Activated CD4-positive, alpha-beta T cell treated with anti-CD3 and anti-CD28 coated beads, Interleukin-10, Interleukin-2, amounts not matched to agents 100 ng/mL and 50 ng/mL, durations not matched to agents 16 hours and 8 hours (primary cell): ENCODE measurements at places on chromosomes 13 and 19.

- DNase-seq: no peak
Measured at GRCh38 chr13:33392794-33393405, 107.3 kb upstream of the STARD13 start.

DNA sequence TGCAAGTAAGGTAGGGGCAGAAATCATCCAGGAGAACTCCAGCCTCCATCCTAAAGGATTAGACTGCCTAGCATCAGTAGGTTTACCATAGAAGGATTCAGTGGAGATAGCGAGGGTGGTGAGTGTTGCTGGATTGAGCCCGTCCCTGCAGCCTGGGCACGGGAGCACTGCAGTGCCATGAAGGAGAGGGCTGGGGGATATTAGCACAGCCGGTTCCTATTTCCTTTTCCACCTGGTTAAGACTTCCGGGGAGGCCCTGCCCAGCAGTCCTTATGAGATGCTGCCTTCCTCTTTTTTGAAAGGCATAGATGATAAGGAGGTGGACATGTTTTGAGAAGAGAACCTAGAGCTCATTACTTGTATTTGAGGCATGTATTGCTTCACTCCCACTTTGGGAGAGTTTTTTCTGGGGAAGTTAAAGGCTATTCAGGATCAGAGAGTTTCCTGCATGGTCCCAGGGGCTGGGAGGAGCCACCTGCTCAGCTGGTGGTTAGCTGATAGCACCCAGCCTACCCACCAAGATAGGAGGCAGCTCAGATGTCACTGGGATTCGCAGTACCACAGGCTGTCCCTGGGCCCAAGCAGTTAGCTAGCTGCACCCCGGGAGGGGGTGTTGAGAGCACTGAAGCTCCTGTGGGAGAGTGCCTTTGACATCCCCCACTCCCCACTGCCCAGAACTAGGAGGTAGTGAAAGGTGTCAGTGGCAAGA lies 17.2 kb downstream of the ACTN4 start:
- no peak for DNase-seq

- peak; percentile 45 for DNase-seq
Measured at GRCh38 chr13:94595001-94595949, 677 bp downstream of the TGDS start.

- DNase-seq: no peak
Measured at GRCh38 chr19:4431296-4431695, 26.3 kb downstream of the UBXN6 start.

- DNase-seq: no peak
Measured at GRCh38 chr13:97986835-97987234, 33.4 kb downstream of the IPO5 start.

GRCh38 chr19:532561-533363 lies 1.2 kb downstream of the CDC34 start:
- DNase-seq: peak; percentile 55

DNA sequence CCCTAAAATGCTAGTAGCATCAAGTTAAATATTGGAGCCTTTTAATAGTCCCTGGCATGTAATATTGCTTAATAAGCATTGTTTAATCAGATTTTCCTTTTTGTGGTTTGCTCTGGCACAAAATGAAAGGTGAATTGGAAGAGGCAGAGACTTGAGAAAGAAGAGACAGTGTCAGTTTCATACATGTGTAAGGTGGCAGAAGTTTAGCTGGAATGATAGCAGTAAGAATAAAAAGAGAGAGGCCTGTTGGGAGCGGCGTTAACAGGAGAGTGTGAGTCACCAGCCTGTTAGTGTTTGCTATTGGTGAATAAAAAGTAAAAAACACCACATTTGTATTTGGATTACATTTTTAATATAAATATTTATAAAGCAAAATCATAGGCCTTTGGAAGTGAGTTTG lies 145.3 kb downstream of the PDS5B start:
- peak; percentile 42 for DNase-seq

DNA sequence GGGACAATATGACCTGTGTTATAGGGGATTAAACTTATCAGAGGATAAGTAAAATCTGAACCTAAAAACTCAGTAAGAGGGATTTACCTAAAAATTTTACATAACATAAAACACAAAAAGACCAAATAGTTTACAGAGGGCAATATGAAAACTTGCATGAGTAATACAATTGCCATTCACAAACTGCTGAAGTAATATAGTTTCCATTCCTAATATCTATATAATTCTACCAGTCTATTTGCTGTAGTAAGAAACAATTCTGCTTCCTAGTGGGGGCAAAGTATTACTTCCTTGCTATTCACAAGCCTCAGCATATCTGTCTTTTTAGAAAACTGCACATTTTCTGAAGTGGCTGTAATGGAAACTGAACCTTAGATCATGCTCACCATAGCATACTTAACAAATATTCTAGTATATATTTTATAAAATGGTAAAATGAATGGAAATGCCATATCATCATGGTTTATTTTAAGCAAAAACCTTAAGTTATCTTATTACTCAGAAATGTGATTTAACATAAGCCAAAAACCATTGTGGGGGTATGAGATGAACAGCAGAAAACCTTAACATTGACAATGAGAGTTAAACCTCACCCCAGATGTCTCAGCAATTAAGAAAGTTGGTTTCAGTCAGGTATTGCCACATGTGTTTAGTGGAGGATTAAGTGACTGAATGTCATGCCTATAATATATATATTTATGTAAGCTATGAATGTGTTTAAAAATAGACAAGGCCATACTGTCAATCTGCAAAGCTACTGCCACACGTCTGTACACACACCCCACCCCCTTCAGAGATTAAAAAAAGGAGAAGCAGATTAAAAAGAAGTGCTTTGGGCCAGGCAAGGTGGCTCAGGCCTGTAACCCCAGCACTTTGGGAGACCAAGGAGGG lies 136.8 kb downstream of the MIPEP start:
- DNase-seq: peak; percentile 87

DNA sequence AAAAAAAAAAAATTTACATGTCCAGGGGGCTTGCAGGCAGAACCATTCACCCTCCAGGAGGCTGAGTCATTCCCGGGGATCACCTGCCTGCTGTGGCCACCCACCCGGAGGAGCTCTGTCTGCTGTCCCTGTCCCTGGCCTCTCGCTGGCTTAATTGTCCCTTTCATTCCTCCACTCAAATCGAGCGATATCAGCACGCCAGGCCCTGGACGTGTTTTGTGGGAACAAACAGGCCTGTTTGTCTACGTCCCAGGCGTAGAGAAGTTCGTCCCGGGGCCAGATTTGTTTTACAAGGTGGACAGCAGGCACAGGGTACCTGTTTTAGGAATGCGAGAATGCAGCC lies 21.2 kb downstream of the SULT2B1 start:
- no peak for DNase-seq

DNA sequence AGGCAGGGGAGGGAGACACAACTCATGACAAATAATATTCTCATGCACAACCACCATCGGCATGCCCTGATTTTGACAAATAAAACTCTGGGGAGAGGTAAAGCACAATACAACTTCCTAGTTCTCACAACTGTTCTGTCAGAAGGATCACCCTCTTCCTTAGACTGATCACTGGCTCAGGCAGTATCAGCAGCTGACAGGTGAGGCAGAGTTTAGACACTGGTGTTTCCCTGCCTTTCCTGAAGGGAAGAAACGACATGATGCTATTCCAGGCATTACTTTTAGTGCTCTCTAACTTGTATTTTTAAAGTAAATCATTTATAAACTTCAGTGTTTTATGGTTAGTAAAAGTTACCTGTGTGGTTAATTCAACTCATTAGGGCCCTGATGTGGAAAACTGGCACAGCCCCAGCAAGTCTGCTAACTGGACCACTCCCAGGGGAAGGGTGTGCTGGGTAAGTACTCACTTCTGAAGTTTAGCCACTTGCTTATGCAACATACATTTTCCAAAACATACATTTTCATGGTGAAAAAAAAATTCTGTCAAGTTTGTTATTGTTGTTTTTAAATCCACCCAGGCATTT lies 82.8 kb downstream of the CRYL1 start:
- DNase-seq: no peak

DNA sequence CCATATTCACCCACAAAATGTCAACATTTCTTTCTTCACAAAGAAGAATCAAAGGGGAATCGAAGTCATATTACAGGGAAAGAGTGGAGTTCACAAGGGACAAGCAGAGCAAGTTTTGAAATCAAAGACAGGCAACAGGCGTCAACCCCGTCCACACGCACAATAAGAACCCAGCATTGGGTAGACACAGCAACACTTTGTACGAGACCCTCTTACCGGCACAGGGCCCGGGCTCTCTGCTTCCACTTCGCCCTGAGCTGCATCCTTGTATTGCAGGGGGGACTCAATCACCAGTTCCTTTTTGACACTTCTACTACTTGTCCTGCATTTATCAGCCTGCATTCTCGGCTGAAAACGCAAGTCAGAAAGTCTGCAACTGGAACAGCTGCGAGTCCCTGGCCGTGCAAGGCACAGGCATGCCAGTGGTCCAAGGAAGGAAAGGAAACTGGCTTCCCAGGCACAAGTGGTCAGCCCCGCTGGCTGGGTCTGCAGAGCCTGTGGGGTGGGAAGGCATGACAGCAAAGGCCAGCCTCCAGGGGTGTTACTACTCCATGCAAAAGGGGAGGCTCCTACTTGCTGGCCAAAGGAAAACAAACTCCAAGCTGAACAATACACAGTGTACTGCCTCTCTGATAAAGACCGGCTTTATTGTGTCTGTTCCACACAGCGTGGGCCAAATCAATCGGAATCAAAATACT lies at the start of gene DOCK9:
TSS of gene DOCK9 (minus strand) at position 497 of the 698 bp plus-strand sequence. CDS start at position 342, 155 bp downstream.
- no peak for DNase-seq

- DNase-seq: no peak
Measured at GRCh38 chr19:6354098-6354674, 7.1 kb upstream of the CLPP start.

DNA sequence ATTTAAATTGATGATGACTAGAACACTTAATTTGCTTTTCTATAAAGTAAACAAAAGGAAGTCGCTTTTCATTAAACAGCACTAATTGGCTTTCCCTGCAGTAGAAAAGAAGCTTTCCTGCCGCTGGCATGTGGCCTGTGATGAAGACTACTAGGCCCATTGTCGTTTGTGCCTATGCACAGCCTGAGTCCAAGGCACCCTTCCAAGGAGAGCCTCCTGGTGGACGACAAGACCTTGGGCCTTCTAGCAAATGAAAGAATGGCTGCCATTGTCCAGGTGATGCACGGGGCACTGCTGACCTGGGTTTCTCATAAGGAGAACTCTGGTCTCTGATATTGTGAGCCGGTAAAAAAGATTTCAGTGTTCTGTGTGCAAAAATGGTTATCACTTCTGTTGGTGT lies 233.0 kb downstream of the COL4A1 start:
- no peak for DNase-seq

- DNase-seq: no peak
Measured at GRCh38 chr19:5068233-5069072, 99.5 kb downstream of the KDM4B start.

GRCh38 chr13:109628251-109628699 lies 158.1 kb downstream of the IRS2 start:
- DNase-seq: no peak

DNA sequence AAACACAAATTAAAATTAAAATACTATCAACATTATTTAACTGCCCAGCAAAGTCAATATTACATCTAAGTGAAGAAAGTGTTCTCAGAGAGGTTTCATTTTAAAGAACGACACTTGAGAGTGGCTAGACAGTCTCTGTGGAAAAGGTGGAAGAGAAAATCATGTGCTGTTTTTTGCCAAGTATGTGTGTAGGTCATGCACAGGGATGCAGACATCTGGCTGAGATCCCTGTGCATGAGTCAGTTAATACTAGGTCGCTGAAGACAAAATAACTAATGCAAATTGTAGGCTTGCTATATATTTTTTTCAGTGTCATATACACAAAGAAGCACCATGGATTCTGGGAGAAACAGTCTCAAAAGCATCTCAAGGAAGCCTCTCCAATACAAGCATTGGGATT lies 44.3 kb upstream of the ENOX1 start:
- no peak for DNase-seq

DNA sequence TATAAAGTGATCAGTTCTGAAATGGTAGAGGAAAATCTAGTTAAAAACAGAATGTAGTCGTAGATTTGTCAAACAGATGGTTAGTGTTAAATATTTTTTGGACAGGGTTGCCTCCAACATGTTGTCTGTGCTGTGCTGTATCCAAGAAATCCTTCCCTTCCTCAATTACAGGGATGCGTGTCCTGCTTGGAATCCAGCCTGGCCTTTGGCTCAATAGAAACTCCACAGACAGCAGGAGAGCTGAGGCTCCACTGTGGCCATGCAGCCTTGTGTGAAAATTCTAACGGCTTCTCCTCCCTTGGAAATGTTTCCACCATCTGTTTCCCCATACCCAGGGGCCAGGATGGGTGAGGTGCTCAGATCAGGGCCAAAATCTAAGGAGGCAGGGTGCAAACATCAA lies 67.7 kb upstream of the USP29 start:
- no peak for DNase-seq

- DNase-seq: no peak
Measured at GRCh38 chr13:74710006-74710405, 575.8 kb upstream of the KLF12 start.
